Psoas muscle (tissue), 8 donors: ENCODE measurements at places on chromosomes 4 and X. TPM values are rescaled to one million over a fixed set of nuclear protein-coding genes. Genes with fewer than 3 reads are reported as not detected.

S100G gene
- not detected for total RNA-seq

MTNR1A gene
- total RNA-seq: not detected

RTL9 gene
- total RNA-seq: 0.64 TPM

P2RY4 gene
- not detected for total RNA-seq

DMP1 gene
- total RNA-seq: not detected

KLHL34 gene
- total RNA-seq: 7.3 TPM

BST1 gene
- total RNA-seq: 2.1 TPM

ABCG2 gene
- total RNA-seq: 0.19 TPM

PHEX gene
- not detected for total RNA-seq

CFAP99 gene
- total RNA-seq: not detected

GPRIN3 gene
- 1.4 TPM for total RNA-seq

SOD3 gene
- 15.6 TPM for total RNA-seq
